ENCODE measurements at places on chromosomes 12 and 14.

- peaks cover 12% of the 10 kb centered on the region for H3K4me1 ChIP-seq
- H3K4me3 ChIP-seq: no peak overlapping the region
- no peaks in the 10 kb centered on the region for H3K27me3 ChIP-seq
- no peak overlapping the region for H3K27ac ChIP-seq
- no peaks in the 10 kb centered on the region for H3K36me3 ChIP-seq
- DNase-seq: no peak
Observed at GRCh38 chr14:53619691-53620231, 336.9 kb downstream of the BMP4 start.

GRCh38 chr12:22268406-22268805 lies 66.1 kb downstream of the ST8SIA1 start:
- H3K27ac ChIP-seq: no peak overlapping the region
- no peaks in the 10 kb centered on the region for H3K4me1 ChIP-seq
- no peaks in the 10 kb centered on the region for H3K27me3 ChIP-seq
- no peak overlapping the region for H3K4me3 ChIP-seq
- H3K36me3 ChIP-seq: no peaks in the 10 kb centered on the region

- H3K4me1 ChIP-seq: peaks cover 27% of the 10 kb centered on the region
- H3K27ac ChIP-seq: peak overlapping the region; percentile 83
- H3K4me3 ChIP-seq: peak overlapping the region; percentile 33
- peak; percentile 27 for DNase-seq
Observed at GRCh38 chr12:116427200-116427930, 131.8 kb upstream of the MAP1LC3B2 start.

DNA sequence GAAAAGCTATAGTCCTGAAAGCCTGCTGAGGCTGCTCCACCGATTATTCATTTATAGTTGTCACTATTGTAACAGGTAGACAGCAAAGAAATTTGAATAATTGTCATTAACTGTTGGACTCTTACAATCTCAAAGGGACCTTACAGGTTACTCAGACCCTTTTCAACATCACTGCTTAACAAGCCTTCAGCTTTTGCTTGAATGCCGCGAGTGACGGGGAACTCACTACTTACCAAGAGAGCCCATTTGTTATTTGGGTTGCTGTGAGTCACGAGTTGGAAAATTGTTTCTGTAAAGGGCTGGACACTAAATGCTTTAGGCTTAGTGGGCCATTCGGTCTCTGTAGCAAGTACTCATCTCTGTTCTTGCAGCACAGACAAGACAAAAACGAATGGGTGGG lies 5.9 kb upstream of the TUNAR start:
- H3K36me3 ChIP-seq: no peaks in the 10 kb centered on the region
- no peak overlapping the region for H3K27ac ChIP-seq
- H3K27me3 ChIP-seq: peaks cover 56% of the 10 kb centered on the region

DNA sequence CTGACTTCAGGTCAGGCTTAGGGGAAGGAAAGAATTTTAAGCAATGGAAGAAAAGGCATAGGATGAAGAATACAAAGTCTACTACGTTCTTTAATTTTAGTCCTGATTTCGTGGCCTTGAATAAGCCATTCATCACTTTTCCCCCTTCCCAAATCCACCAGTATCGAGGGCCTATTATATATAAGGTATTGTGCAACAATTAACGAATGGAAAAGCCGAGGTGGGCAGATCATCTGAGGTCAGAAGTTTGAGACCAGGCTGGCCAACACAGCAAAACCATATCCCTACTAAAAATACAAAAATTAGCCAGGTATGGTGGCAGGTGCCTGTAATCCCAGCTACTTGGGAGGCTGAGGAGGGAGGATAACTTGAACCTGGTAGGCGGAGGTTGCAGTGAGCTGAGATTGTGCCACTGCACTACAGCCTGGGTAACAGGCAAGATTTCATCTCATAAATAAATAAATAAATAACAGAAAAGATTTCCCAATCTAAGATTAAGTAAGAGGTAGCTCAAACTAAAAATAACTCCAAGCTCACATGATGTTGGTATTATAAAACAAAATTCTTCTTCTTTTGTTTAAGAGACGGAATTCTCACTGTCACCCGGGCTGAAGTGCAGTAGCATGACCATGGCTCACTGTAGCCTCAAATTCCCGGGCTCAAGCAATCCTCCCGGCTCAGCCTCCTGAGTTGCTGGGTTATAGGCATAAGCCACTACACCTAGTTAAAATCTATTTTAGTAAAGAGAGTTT lies 58.3 kb upstream of the NR2C1 start:
- no peaks in the 10 kb centered on the region for H3K27me3 ChIP-seq
- no peak overlapping the region for H3K4me3 ChIP-seq
- no peak for DNase-seq
- no peak overlapping the region for H3K27ac ChIP-seq
- H3K36me3 ChIP-seq: no peaks in the 10 kb centered on the region

DNA sequence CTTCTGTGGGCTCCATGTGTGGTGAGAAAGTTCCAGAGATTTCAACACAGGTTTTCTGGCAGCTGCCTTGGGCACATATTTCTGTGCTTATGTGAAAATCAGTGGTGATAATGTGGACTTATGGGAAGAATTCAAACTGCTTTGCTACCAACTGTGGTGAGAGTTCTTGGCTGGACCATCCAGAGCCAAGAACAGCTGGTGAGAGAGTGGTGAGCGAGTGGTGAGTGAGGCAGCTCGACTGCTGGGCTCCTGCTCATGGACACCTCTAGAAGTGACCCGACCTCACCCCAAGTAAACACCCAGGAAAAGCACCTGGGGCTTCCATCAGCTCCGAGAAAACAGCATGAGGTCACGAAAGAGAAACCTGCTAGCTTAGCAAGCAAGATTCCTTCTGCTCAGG lies 106.4 kb downstream of the PIWIL1 start:
- DNase-seq: no peak
- H3K4me3 ChIP-seq: no peak overlapping the region
- no peak overlapping the region for H3K27ac ChIP-seq
- H3K27me3 ChIP-seq: no peaks in the 10 kb centered on the region
- no peaks in the 10 kb centered on the region for H3K4me1 ChIP-seq

DNA sequence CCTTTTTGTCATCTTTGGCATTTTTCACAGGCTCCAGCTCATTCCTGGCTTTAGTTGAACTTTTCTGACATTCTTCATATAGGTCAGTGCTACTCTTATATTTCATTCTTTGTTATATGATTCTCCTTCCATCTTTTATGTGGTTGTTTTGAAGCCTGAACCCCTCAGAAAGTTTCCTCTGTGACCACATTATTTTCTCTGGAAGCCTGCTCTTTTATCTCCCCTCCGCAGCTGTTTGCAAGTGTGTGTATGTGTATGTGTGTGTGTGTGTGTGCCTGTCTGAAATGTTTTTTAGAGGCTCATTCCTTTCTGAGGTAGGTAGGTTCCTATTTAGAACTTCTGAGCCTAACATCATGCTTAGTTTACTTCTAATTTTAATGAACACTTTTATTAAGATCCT lies 47.6 kb downstream of the ANO4 start:
- H3K27ac ChIP-seq: no peak overlapping the region
- H3K27me3 ChIP-seq: no peaks in the 10 kb centered on the region
- no peak for DNase-seq

- peaks cover 2% of the 10 kb centered on the region for H3K36me3 ChIP-seq
- DNase-seq: no peak
- no peaks in the 10 kb centered on the region for H3K27me3 ChIP-seq
- no peak overlapping the region for H3K4me3 ChIP-seq
- no peak overlapping the region for H3K27ac ChIP-seq
Observed at GRCh38 chr14:58460772-58461171, 33.3 kb downstream of the KIAA0586 start.
